ENCODE measurements at places on chromosomes 11 and 22.

- no peak for DNase-seq
Measured at GRCh38 chr11:76317296-76317695, 63.6 kb downstream of the THAP12 start.

DNA sequence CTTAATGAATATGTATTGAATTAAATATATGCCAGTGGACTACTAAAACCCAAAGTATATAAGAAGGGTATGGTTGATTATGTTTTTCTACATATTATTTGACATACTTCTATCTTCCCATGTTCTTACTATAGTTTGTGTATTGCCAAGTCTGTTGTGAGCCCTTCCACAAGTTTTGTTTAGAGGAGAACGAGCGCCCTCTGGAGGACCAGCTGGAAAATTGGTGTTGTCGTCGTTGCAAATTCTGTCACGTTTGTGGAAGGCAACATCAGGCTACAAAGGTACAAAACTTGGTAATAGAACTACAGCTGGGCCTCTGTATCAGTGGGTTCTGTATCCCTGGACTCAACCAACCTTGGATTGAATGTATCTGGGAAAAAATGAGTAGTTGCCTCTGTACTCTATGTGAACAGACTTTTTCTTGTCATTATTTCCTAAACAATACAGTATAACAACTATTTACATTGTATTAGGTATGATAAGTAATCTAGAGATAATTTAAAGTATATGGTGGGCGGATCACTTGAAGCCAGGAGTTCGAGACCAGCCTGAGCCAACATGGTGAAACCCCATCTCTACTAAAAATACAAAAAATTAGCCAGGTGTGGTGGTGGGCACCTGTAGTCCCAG, 38.7 kb upstream of the TTC36 start:
- DNase-seq, result peak; percentile 47

GRCh38 chr22:19086896-19087295, 35.3 kb downstream of the DGCR2 start:
- DNase-seq, result no peak

DNA sequence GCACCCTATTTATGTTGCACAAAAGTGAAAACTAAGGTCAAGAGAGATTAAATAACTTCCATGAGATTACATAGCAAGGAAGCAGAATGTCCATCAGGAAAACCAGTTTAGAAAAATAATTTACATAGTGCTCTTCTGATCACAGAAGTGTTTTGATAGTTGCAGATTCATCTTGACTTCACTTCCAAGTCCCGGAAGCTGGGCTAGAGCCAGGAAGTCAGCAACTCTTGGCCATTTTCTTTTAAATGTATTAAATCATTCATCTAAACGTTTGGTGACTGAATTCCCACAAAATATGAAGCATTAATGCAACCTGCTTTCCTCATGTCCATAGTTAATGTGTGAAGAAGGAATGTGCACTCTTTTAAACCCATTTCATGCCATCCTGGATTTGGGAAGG, 29.7 kb downstream of the APLP2 start:
- DNase-seq, result no peak

GRCh38 chr11:76391021-76391420, 9.9 kb downstream of the GVQW3 start:
- DNase-seq, result peak; percentile 88

GRCh38 chr11:450809-451451, 851 bp downstream of the PTDSS2 start:
- DNase-seq, result no peak

DNA sequence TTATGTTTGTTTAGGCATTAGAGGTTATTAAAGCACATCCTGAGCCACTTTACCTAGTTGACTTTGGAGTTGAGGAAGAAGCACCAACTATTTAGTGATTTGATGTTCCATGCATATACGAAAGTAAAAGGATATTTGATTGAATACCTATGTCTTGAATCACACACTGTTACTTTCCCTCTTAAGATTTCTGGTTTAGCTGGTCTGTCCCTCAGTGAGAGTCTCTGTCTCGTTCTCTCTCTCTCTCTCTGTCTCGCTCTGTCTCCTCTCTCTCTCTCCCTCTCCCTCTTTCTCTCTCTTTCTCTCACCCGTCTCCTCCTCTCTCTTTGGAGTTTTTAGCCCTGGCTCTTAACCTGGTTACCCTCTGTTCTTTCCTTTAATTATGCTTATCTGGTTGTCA, 11.0 kb downstream of the CTNND1 start:
- no peak for DNase-seq

DNA sequence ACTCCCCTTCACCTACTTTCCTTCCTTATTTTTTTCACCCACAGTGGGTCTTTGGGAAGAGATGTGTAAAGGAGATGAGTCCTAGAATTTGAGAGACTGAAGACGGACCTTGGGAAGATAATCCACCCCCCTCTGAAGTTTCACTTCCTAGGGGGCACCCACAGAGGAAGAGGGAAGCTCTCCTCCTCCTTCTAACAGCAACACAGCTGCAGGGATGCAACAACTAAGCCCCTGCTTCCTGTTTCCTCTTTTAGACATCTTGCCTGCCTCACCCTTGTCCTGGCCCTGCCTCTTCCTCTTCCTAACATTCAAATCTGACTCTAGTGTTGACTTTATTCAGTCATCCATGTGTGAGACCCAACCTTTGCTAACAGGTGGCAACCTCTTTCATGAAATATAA, 424.6 kb downstream of the BUD13 start:
- no peak for DNase-seq

- no peak for DNase-seq
Measured at GRCh38 chr11:839875-840617, 2.3 kb downstream of the POLR2L start.

DNA sequence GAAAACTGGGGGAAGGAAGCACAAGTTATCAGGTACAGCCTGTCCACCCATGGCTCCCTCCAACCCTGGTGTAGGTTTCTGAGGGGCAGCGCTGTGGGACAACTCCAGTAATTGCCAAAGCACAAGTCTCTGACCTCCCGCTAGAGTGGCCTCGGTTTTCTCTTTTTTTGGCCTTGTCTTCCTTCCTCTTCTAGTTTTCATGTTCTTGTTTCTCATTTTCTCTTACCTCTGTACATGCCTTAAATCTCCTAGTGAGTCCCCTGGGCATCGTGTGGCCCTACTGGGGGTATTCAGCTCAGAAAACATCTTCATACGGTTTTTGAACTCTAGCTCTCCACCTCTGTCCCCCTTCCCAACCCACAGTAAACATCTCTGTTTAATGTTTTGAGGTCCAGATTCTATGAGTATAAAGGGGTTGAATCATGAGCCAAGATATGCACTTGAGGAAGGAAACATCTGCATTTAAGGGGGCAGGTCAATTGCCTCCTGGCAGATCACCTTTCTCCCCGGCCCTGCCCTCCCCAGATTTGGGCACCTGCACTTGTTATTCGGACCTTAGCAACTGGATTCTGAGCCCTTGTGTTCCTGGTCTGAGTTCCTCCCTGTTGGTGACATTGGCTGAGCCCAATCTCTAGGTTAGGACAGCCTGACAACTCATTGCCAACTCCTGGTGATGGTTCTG, 8.4 kb upstream of the LMO2 start:
- DNase-seq, result no peak

Data from NCI-H774 (cell line).